GM23248 (cell line): ENCODE measurements at places on chromosomes 4 and X. TPM values are rescaled to one million over a fixed set of nuclear protein-coding genes. Genes with fewer than 3 reads are reported as not detected.

NUDT11 gene
- polyA plus RNA-seq, result 8.1 and 8.2 TPM in 2 replicates

DDX53 gene
- not detected in 2 replicates for polyA plus RNA-seq

CFAP99 gene
- polyA plus RNA-seq, result not detected in 2 replicates

GRCh38 chr4:149158817-149159216, 656.8 kb downstream of the IQCM start:
- no peak for DNase-seq

- no peak for DNase-seq
Observed at GRCh38 chr4:109574931-109575804, 15.1 kb downstream of the MCUB start.

GRCh38 chrX:129798456-129798855, 18.7 kb downstream of the SASH3 start:
- DNase-seq, result no peak

GRCh38 chr4:26412381-26413372, 77.6 kb downstream of the CCKAR start:
- DNase-seq, result no peak

- peak; percentile 20 for DNase-seq
Observed at GRCh38 chrX:149313871-149314371, 191.2 kb downstream of the IDS start.

DNA sequence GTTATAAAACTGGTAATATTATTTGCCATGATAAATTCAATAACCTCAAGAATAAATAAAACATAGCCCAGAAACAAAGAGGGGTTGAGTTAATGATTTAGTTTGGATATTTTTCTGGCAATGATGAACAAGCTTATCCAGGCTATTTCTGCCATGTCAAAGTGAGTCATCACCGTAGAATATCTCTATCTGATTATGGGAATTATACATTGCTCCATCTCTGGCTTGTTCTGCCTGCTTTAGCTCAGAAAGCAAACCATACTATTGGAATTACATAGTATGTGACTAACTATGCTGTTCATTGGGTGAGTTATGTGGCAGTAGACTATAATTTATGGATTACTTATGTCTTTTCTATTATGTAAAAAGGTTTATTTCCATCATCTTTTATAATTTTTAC, 680.1 kb upstream of the AADAT start:
- DNase-seq, result no peak

- DNase-seq, result peak; percentile 88
Observed at GRCh38 chr4:112213856-112214255, 17.7 kb upstream of the AP1AR start.

- DNase-seq, result no peak
Observed at GRCh38 chrX:37796805-37797204, 16.9 kb downstream of the CYBB start.

- DNase-seq, result no peak
Observed at GRCh38 chr4:23348789-23349498, 540.9 kb downstream of the PPARGC1A start.

DNA sequence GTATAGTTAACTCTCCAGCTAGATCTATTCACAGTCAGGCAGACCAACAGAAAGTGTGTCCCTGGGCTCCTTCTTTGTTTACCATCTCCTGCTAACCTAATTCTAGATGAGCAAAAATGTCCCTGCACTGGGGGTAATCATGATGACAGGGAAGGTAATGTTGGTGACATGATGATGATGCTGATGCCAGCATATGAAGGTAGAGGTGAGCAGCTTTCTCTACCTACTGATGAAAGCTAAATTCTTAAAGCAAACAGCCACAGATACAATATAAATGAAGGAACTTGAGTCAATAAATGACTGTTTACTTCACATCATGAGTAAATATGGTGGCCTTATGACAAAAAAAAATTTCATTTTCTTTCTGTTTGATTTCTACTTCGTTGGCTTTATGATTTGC, 78.5 kb downstream of the NKX6-1 start:
- no peak for DNase-seq

GRCh38 chr4:151184523-151185458, 85.4 kb downstream of the RPS3A start:
- DNase-seq, result peak; percentile 80
